ENCODE measurements at places on chromosomes 16 and 17.

GRCh38 chr16:14462811-14463210 is 167.2 kb downstream of the PARN start:
- DNase-seq: peak; percentile 40

- DNase-seq: no peak
These were observed 5.8 kb downstream of the PFAS start for GRCh38 chr17:8254881-8255280.

DNA sequence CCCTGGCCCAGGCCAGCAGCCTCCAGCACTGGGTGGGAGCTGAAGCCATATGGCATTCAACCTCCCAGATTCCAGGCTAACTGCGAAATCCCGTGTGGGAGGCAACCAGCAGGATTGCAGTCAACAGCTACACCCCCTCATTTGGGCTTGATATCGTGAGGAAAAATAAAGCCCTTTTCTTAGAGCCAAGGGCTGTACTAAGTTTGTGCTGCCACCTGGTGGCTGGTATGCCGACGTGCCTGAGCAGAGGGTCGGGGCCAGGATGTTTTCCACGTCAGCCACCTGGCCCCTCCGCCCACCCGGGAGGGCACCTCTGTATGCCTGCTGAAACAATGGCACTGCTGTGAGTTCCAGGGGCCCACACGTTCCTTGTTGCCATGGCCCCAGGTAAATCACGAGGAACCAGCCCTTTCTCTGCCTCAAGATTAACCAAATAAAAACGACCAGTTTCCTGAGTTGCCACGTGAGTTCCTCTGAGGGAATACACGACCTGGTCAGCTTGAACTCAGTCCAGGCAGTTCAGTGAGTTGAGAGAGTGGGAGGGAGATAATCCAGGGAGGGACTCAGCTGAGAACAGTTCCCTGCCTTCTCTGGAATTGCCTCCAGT is 9.0 kb downstream of the TMEM98 start:
- peak; percentile 90 for DNase-seq

DNA sequence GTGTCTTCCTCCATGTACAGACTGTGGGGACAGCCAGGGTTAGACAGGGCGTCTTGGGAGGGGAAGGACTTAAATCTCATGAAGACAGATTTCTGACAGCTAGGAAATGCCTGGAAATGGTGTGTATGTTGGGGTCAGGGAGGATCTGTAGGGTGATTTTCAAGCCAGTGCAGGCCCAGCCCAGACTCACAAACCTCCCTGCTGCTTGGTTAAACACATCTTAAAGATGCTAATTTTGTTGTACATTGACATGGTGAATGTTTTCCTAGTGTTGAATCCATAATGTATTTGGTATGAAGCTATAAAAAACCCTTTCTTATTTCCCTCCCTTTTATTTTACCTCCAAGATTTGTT is 238.3 kb downstream of the CCDC182 start:
- no peak for DNase-seq

- no peak for DNase-seq
These were observed 2.5 kb downstream of the ARHGAP27 start for GRCh38 chr17:45430006-45430737.

- DNase-seq: peak; percentile 75
These were observed 124.1 kb upstream of the TNRC6C start for GRCh38 chr17:77834170-77835115.

- DNase-seq: no peak
These were observed 1.4 kb downstream of the PLSCR3 start for GRCh38 chr17:7392696-7393612.

- peak; percentile 71 for DNase-seq
These were observed 17.9 kb downstream of the NDUFAB1 start for GRCh38 chr16:23578101-23578830.

DNA sequence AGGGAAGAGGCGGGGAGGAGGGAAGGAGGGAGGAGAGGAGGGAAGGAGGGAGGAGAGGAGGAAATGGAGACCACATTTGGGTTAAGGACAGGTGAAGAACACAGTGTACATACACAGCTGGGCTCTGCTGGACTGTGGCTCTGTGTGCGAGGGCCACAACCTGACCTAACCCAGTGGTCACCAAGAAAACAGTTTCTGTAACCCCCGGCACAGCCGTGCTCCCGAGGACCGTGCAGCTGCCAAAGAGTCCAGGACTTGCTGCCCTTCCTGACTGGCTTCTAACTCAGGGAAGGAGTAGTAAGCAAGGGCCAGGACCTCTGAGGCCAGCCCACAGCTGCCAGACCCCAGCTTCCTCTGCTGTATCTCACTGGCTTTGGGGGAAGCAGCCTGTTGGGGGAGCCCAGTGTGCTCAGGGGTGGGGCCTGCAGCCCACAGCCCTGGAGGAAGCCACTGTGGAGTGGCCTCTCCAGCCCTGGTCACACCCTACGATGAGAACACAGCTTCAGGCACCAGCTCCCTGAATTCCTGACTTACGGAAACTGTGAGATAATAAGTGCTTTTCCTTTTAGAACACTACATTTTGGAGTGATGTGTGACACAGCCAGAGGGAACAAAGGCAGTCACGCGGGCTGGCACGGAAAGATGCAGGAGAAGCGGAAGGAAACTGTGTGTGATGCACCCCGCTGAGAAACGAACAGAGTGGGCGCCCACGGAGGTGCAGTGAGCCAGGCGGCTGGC is 32.3 kb downstream of the SLC7A5 start:
- DNase-seq: peak; percentile 82

DNA sequence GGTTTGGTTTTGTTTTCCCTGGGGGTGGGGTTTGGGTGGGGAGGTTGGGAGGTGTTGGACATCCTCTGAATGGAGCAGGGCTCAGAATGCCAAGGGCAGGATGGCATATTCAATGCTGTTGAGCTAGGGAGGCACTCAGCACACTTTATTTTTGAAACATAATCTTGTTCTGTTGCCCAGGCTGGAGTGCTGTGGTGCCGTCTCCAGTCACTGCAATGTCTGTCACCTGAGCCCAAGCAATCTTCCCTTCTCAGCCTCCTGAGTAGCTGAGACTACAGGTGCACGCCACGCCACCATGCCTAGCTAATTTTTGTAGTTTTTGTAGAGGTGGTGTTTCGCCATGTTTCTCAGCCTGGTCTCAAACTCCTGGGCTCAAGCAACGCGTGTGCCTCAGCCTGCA is 186.1 kb downstream of the RPTOR start:
- no peak for DNase-seq

DNA sequence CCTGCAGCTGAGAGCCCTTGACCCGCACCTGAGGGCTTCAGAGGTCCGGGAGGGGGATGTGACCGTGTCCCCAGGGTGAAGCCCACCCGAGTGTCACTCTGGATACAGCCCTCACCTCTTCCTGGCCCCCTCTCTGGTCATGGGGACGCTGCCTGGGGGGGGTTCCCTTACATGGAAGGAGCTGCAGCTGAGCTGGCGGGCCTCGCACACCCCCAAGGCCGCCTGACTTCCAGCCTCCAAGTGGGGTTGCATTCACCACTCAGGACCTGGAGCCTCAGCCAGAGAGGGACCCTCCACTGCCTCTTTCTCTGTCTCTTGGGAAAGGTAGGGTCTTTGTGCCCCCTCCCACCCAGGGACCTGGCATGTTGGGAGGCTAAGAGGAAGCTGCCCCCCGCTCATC is 284.6 kb downstream of the SEC14L1 start:
- no peak for DNase-seq

DNA sequence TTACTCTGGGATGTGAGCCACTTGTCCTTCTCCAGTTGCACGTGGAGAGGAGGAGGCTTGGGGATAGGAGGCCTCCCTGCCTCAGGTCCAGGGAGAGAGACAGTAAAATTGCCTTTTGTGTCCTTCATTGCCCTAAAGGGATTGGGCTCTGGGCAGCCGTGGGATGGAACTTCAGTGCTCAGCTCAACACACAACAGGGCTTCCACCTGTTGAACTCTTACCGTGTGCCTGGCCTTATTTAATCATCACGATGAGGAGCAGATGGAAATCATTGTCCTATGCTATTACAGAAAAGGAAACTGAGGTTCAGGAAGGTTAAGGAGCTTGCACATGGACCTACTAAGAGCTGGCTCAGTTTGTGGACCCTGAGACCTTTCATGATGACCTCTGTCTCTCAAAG is 92.4 kb upstream of the CDC42EP4 start:
- no peak for DNase-seq

DNA sequence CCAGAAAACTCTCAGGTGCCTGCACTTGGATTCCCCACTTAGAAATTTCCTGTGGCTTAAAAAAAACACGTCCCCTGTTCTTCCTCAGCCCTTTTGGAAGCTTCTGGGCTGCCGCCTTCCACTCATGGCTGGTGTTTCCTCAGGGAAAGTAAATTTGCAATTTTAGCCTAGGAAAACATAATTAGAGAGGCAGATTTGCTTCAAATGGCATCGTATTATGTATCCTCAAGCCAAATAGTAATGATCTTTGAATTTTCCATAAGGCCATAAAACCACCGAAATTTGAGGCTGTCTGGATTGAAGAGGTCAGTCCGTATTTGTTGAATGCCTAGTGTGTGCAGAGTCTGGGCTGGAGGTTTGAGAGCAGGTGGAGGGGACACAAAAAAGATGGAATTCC is 17.7 kb downstream of the MGAT5B start:
- DNase-seq: no peak

Data from endothelial cell of umbilical vein (primary cell).